ENCODE measurements at places on chromosomes 5 and 9.

DNA sequence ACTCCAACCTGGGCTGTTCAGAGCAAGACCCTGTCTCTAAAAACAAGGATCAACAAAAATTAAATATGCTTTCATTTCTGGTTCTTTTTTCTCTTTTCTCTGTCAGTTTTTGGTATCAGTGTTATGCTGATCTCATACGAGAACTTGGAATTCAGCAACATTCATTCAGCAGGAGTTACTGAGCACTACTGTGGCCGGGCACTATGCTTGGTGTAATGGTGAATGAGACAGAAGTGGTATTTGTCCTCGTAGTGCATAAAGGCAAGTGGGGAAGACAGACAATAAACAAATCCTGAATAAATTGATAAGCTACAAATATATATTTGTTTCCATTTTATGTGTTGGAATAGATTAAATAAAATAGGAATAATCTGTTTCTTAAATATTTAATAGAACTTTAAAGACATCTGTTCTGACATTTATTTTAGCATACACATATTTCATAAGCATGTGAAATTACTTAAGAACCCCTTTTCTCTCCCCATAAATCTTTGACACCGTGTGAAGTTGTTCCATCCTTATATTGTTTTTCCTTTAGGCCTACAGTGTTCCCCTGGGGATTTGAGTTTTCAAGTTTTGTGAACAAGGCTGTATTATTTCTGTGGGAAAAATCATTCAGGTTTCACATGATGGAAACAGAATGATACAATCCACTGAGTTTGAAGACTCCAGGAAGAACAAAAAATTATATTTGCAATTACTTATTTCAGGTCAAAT lies 24.6 kb downstream of the UBAP1 start:
- DNase-seq: peak; percentile 42

DNA sequence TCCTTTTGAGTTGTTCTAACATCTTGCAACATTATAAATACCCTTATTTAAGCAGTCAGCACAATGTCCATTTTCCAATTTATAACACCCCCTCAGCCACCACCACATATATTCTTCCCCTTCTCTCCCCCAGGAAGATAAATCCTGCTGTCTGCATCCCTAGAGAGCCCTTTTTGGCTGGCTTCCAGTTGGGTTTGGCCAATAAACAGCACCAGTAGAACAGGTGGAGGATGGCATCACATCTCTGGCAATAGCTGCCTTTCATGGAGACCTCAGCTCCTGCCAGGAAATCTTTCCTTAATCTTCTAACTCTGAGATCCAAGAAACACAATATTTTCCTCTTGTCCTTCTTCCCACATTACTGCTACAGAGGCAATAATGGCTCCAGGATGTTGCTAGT lies 53.7 kb downstream of the TRIM36 start:
- no peak for DNase-seq

DNA sequence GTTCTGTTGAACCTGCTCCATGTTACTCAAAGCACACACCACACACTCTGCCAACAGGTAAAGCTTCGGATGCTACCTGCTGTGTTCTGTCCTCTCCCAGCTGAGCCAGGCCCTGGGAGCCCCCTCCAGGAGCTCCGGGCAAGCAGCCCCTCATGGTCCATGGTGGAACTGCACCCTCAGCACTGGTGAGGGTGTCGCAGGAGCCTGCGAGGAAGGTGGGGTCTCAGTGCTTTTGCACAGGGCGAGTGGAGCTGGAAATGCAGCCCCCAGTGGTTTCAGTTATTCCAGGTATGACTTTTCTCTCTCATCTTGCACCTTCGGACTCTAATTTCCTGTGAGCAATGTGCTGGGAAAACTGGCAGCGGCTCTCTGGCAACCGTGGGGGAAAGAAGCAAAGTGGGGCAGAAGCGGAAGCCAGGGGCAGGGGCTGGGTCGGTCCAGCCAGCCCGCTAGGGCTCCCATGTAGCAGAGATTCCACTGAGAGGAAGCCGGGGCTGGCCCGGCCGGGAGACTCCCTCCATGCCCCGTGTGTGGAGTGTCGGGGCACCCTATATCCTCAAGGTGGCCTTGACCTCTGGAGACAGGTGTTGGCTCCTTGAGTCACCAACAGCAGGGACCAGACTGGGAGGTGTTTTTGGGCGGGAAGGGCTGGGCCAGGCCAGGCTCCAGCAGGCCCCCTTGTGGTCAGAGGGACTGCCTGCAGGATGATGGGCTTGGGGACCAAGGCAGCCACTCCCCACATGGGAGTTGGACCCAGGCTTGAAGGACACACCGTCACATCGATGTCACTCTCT lies 75.6 kb upstream of the PRSS3 start:
- DNase-seq: no peak

- DNase-seq: no peak
Observed at GRCh38 chr5:150670275-150670947, 9.4 kb downstream of the MYOZ3 start.
